ENCODE measurements at places on chromosomes 2 and 18.

DNA sequence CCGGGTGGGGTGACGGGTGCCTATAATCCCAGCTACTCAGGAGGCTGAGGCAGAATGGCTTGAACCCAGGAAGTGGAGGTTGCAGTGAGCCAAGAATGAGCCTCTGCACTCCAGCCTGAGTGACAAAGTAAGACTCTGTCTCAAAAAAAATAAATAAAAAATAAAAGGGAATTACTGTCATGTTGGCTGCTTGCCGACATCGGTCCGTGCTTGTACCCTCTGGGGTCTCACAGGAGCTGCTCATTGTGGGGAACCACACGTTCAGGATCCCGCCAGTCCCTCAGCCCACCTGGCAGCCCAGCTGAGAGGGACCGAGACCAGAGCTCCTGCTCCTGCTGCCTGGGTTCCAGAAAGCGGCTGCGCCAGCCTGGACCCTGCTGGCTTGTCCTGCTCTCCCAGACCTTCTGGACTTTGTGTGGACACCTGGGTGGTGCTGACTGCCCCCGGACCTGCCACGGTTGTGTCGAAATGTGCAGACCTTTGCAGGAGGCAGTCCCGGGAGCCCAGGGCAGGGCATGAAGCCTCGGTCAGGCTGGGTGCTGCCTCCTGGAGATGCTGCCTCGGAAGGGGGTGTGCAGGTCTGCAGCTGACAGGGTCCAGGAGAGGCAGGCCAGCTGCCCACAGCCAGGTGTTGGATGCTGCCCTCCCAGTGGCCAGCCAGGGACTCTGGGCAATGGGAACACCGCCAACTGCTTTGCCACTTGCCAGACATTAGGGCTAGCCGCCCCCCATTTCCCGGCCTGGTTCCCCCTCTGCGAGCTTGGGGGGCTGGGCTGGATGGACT, 16.4 kb downstream of the KLF11 start:
- DNase-seq: no peak
- peaks cover 3% of the 10 kb centered on the region for H3K36me3 ChIP-seq
- H3K4me1 ChIP-seq: peaks cover 5% of the 10 kb centered on the region

DNA sequence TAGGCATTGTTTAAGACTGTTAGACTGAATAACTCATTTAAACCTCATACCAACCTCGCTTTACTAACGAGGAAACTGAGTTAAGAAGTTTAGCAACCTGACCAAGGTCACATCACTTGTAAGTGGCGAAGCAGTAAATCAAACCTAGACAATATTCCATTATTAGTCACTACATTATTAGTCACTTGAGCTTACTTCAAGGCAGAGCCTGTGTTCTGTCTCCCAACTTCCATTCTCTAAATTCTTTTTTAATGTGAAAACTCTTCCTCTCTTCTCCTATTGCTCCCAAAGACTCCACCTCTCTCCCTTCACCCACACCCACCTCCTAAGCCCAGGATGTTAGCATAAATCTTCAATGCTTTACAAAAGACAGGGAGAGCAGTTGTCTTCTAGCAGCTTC, 156.5 kb downstream of the ARL6IP6 start:
- H3K36me3 ChIP-seq: no peaks in the 10 kb centered on the region
- no peaks in the 10 kb centered on the region for H3K27me3 ChIP-seq
- H3K27ac ChIP-seq: no peak overlapping the region
- no peak overlapping the region for H3K4me3 ChIP-seq
- no peaks in the 10 kb centered on the region for H3K4me1 ChIP-seq

DNA sequence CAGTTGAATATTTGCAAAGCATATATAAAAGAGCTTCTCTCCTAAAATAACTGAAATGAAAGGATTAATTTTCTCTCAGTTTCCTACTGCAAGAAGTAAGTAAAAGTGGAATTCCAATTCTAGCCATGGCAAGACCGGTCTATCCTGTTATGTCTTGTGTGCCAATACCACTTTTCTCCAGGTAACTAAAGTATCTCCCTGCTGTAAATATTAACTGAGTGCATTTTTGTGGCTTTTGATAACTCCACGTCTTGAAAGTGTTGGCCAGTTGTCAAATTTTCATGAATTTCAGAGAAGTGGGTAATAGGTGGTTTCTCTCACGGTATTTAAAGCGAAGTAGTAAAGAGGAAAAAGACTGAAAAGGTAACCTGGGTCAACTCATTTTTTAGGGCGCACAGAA, 225.9 kb downstream of the NEDD4L start:
- no peak overlapping the region for H3K27ac ChIP-seq
- no peak for DNase-seq
- H3K4me1 ChIP-seq: peaks cover 6% of the 10 kb centered on the region
- no peaks in the 10 kb centered on the region for H3K36me3 ChIP-seq
- no peak overlapping the region for H3K4me3 ChIP-seq
- peaks cover 2% of the 10 kb centered on the region for H3K27me3 ChIP-seq

DNA sequence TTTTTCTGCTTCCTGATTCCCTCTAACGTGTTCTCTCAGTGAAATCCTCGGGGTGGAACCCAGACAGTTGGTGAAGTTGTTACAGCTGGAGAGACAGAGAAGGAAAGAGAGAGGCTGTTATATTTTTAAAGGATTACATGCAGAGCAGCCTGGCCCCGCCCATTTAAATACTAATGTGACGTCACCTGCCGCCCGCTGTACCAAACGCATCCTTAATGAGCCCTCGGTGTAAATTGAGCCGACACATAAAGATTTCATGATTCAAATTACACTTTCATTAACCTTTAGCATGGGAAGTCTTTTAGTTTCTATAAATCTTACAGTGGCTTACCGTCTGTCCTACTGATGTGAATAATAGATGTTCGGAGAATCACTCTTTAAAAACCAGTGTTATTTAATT, 164.0 kb upstream of the SIX3 start:
- no peaks in the 10 kb centered on the region for H3K36me3 ChIP-seq
- no peaks in the 10 kb centered on the region for H3K27me3 ChIP-seq
- H3K4me1 ChIP-seq: no peaks in the 10 kb centered on the region
- DNase-seq: no peak
- H3K27ac ChIP-seq: no peak overlapping the region

GRCh38 chr2:211901226-211901846, 637.3 kb downstream of the ERBB4 start:
- no peaks in the 10 kb centered on the region for H3K4me1 ChIP-seq
- H3K27me3 ChIP-seq: no peaks in the 10 kb centered on the region
- H3K4me3 ChIP-seq: no peak overlapping the region
- no peaks in the 10 kb centered on the region for H3K36me3 ChIP-seq
- no peak overlapping the region for H3K27ac ChIP-seq
- no peak for DNase-seq

DNA sequence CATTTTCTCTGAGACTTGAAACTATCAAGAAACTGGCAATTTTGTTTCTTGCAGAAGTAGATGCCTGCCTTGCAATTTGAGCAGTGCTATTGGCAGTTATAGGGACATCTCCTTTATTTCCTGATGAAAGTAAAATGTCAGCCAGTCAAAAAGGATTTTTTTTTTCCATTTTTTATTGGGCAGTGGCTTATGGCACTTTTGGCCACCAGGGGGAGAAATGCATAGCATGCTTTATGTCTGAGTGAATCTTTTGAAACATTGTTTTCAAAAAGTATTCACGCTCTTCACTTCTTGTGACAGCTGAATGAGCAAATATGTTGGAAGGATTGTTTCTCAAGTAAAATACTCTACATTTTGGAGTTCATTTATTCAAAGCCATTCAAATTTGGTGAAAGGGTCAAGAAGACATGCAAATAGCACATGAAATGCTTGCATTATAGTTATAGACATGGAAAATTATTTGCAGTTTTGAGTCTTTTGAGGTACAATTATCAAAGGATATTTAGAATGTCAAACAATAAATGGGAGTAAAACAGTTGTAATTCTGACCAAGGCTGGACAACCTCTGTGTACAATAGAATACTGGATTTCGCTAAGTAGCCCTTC, 491.0 kb downstream of the CDH2 start:
- no peak overlapping the region for H3K4me3 ChIP-seq
- no peaks in the 10 kb centered on the region for H3K36me3 ChIP-seq
- no peaks in the 10 kb centered on the region for H3K4me1 ChIP-seq
- H3K27ac ChIP-seq: no peak overlapping the region
- DNase-seq: no peak

GRCh38 chr2:136179602-136179975, 61.6 kb upstream of the CXCR4 start:
- DNase-seq: no peak
- no peak overlapping the region for H3K27ac ChIP-seq
- H3K27me3 ChIP-seq: peaks cover 13% of the 10 kb centered on the region
- H3K4me3 ChIP-seq: no peak overlapping the region
